ENCODE measurements at places on chromosomes 6 and 20.

- DNase-seq = no peak
Measured at GRCh38 chr6:137801352-137802114, 65.5 kb upstream of the TNFAIP3 start.

DNA sequence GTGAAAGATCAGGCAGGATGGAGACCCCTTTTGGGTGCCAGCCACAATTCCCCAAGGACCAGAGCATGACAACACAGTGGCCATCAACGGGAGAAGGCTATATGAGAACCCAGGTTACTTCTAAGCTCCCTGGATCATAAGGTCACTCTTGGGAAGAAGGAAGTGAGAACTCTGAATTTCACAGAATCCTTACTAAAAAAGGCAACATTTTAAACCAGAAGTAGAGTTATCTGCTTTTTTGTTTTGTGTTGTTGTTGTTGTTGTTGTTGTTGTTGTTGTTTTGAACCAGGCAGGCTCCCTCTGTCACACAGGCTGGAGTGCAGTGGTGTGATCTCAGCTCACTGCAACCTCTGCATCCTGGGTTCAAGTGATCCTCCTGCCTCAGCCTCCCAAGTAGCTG lies 107.4 kb upstream of the TNFAIP3 start:
- no peak for DNase-seq

- no peak for DNase-seq
Measured at GRCh38 chr20:2799271-2799670, 1.2 kb downstream of the CPXM1 start.

GRCh38 chr6:145270464-145270863 lies 464.9 kb downstream of the EPM2A start:
- no peak for DNase-seq

- DNase-seq = no peak
Measured at GRCh38 chr6:74609871-74610270, 596.0 kb downstream of the COL12A1 start.

DNA sequence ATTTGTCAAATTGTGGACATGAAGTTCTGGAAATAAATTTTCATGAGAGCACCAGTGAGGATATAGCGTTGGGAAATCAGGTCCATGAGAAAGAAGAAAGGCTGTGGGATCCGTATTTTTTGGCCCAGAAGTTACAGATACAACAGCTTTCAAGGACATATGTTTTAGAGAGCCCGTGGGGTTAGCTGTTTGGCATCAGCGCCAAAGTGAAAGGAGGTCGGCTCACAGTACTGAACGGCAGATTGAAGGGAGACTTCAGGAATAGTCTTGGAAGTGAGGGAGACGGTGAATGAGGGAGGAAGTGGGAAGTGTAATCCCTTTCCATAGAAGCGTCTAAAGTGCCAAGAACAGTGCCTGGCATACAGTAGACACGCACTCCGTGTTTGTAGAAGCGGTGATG lies 31.8 kb downstream of the ZDHHC14 start:
- no peak for DNase-seq

DNA sequence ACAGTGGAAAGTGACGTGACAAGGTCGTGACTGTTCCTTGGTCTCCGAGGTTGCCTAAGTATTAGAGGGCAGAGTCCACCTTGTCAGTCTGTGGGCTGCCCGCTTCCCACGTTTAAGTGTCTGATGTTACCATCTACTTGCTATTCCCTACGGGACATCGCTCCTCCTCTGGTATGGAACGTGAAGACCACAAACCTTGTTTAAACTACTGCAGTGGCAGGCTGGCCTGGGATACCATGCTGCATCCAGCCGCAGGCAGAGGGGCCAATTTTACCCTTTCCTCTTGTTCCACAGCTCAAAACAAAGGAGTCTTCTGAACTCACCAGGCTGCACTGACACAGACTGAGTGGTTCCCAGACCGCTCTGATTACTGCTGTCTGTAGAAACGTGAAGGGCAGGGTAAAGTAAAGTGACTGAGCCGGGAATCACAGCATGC lies 275.9 kb downstream of the FOXC1 start:
- no peak for DNase-seq

DNA sequence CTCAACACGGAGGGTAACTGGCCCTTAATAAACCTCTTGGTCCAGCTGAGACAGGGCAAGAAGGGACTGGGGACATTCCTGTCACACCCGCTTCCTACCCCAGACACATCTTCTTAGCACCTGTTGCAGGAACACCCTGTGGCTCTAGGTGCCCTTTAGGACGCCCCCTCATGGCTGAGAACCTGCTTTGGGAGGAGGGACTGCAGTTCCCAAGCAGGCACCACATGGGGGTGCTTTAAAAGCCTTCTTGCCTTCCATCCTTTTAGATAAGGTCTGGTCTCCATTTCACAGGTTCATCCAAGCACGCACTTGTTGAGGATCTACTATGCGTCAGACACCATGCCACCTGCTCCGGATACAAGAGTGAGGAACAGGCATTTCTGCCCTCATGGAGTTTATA lies 26.6 kb downstream of the NSFL1C start:
- DNase-seq = no peak

DNA sequence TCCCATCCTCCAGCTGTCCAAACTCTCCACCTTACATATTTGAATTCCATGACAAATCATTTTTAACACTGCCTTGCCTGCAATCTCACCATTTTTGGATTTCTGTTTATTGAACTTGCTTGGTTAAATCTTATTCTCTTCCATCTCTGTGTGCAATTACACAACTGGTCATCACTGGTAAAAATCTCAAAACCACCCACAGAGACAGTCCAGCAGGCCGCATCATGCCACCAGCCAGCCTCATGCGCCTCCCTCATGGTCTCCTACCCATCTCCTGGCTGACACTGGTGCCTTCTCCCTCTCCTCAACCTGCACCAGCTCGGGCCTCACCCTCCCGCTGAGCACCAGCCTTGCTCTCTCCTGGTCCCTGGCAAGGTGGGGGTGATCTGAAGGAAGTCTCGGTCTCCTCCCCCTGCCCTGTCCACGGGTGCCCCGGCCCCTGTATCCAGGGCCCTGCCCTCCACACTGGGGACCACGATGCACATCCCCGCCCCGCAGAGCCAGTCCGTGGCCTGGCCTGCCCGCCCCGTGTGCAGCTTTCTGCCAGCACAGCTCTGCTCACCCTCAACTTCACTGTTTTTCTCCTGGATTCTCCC lies 92.0 kb downstream of the THBS2 start:
- no peak for DNase-seq

GRCh38 chr6:57298741-57299140 lies 18.7 kb upstream of the PRIM2 start:
- DNase-seq = no peak

- peak; percentile 85 for DNase-seq
Measured at GRCh38 chr20:12152996-12153395, 235.3 kb downstream of the BTBD3 start.

- peak; percentile 56 for DNase-seq
Measured at GRCh38 chr6:135451617-135452190, 45.8 kb downstream of the AHI1 start.

DNA sequence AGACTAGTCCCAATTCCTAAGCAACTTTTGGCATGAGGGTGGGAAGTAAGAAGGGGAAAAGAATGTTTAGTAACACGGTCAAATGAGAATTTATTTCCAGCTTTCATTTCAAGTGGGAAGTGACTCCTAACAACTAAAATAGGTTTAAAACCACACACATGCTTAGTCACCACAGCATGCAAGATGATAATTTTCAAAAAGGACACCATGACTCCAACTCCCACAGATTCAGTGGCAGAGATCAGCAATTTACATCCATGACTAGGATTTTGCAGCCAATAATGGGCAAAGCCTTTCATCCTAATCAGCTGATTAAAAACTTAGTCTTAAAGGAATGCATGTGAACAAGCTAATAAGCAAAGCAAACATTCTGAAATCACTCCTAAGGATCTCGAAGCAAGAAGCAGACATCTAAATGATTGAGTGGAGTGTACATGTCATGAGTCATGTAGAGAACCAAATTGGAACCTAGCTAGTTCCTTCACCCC lies 48.1 kb upstream of the GCLC start:
- peak; percentile 76 for DNase-seq

DNA sequence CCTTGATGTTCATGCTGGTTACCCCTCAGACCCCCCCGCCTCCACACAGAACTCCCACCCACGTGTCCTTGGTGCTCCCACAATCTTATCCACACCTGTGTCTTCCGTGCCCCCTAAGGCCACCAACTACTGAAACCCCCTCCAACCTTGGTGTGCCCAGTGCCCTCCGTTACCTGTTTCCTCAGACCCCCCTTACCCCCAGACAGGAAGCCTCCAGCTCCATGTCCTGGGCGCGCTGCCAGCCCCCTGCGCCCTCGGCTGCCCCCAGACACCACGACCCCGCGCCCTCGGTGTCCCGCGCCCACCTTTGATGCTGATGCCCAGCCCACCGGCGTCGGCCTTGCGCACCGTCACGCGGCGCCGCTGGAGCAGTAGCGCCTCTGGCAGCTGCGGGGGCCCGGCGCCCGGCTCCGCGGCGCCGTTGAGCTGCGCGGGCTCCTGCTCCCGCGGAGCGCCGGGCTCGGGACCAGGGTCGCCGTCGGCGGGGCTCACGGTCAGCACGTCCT lies 504 bp downstream of the SNTA1 start:
- DNase-seq = peak; percentile 13

DNA sequence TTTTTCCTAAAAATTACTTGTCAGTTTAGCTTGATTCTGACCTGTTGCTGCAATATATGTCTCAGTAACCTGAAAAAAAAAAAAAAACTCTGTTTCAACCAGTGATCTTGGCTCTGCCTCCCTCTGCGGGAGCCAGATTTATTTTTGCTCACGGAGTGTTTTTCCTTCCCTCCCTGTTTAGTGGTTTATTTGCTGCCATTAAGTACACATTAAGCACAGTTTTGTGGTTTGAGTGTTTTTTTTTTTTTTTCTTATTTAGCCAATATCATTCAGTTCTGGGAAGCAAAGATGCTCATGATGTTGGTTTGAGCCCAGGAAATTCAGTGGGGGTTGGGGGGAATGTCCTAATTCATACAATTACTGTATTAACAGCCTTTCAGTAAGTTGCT lies 110.1 kb upstream of the GPR6 start:
- DNase-seq = peak; percentile 57

DNA sequence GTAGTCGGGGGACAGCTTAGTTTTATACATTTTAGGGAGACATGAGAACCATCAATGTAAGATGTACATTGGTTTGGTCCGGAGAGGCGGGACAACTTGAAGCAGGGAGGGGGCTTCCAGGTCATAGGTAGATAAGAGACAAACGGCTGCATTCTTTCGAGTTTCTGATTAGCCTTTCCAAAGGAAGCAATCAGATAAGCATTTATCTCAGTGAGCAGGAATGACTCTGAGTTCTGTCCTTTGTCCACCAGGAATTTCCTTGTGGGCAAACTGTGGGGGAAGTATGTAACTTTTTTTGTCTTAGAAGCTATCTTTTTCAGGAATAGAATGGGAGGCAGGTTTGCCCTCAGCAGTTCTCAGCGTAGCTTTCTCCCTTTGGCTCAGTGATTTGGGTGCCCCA lies 1.4 kb downstream of the YTHDF1 start:
- no peak for DNase-seq

- no peak for DNase-seq
Measured at GRCh38 chr6:148530976-148531375, 188.3 kb downstream of the SASH1 start.

DNA sequence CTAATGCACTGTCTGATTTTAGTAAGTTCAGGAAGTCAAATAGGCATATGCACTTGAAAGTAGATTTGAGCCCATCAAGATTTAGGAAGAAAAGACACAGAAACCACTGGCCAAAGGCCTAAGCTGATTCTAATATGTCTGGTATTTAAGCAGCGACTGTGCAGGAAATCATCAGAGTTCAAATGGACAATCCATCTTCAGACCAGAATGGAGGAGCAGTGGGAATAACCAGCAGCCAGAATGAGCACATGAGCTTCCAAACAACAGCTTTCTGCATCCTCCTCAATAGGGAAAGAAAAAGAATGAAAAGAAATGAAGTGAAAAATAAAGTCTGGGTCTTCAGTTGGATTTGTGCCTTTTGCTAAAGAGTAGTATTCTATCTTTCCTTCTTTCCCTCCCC lies 50.6 kb downstream of the SOD2 start:
- DNase-seq = no peak

- no peak for DNase-seq
Measured at GRCh38 chr6:5447921-5448320, 186.6 kb downstream of the FARS2 start.

DNA sequence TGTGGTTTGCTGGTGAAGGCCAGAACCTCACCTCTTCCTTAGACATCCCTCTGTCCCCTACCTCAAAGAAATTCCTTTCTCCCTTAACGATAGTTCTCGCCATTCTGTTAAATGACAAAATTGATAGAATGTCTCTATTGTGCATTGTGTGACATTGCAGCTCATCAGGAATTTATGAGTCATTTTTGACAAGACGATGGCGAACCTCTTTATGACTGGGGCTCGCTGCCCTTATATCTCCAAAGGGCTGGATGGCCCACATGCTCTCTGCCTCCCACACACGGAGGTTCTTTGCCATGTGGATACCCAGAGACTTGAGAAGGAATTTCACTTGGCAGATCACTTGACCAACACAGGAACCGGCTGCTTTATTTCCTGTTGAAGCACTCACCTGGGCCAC lies 66.8 kb upstream of the RPS6KA2 start:
- DNase-seq = no peak

DNA sequence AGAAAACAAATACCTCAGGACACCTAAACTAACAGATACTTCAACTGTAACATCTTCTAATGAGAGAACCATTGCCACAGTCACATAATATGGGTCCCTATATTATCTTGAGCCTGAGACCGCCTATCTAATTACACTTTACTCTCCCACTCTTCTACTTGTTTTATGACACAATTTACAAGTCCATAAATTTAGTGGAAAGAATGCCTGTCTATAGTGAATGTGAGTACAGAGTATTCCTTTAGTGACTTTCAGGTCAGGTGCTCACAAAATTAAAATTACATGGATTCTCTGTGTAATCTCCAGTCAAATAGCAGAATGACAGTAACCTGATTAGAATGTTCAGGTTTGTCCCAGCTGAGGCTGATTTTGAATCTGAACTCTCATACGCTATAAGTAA lies 624.1 kb downstream of the PKHD1 start:
- no peak for DNase-seq

DNA sequence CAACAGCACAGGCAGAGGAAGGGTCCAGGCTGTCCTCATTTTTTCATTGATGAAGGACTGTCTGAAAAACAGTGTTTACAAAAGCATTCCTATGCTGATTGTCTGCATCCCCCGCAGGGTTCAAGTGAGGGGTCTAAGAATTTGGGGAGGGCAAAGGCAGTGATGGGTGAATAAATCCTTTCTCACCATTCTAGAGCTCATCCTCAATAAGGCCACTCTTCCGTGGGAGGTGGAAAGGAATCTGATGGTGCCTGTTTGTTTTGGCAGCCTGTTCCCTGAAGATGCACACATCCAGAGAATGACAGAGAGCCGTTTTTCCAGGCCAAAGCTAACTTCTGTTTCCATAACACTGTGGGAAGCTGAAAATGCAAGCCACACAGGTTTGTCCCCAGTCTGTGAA lies 164.5 kb downstream of the MOXD1 start:
- DNase-seq = no peak

- no peak for DNase-seq
Measured at GRCh38 chr6:45808917-45809316, 206.7 kb downstream of the CLIC5 start.

DNA sequence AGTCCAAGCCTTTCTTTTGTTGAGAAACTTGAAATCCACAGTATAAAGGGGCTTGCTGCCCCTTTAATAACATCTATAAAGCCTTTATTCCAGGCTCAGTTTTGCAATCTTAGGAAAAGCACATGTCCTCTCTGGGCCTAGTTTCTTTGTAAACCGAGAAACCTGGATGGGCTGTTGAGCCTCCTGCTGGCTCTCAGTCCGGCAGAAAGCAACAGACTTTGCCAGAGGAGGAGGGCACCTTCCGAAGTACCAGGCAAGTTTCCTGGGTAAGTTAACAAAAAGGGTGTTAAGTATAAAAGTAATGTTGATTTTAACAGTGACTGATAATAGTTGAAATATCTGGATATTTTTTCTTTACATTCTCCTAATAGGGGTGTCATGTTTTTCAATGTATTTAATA lies 99.0 kb upstream of the POPDC3 start:
- no peak for DNase-seq

Measured in mesenchymal stem cell (in vitro differentiated cells and primary cell).